ENCODE measurements at places on chromosomes 3 and 15.
A peak's percentile ranks its signal among the peaks of the same experiment; 100 is the strongest.

DNA sequence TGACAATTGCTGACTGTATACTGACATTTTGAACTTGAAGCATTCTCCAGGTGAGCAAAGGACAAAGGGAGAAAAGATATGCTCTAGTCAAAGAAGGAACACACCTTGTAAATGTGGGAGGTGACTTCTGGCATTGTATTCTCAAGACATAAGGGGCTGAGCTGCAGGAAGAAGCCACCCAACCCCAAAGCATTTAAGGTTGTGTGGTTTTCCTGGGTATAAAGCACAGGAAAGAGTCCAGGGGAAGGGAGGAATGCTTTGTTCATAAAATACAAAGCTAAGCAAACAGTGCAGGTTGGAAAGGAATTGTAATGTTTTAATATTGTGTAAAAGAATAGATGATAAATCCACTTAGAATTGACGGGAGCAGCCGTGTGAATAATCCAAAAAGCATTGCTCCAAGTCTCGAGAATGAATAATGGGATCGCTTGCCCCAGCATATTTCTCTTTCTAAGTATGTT lies 102.4 kb upstream of the LRIG1 start:
- no peak for DNase-seq

DNA sequence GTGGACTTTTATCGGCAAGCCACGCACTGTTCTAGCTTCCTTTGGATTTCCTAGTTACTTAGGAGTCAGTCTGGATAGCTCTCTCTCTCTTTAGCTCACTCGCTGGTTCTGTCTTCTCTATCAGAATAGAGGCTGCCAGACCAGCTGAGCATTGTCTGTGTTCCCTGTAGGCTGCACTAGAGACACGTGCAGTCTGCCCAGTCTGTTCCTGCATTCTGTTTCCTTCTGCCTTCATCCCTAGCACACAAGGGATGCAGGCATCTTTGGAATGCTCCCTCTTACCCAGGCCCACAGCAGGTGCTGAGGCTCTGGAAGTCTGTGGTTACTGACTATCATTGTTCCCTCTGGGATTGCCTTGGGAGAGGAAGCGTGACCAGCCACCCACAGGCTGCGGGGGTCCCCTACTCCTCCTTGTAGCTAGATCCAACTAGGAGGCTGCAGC lies 322.8 kb downstream of the ZNF621 start:
- no peak for DNase-seq

GRCh38 chr15:73165844-73166243 lies 113.6 kb downstream of the NEO1 start:
- DNase-seq = no peak

GRCh38 chr3:179962629-179963387 lies 73.9 kb downstream of the PEX5L start:
- no peak for DNase-seq

DNA sequence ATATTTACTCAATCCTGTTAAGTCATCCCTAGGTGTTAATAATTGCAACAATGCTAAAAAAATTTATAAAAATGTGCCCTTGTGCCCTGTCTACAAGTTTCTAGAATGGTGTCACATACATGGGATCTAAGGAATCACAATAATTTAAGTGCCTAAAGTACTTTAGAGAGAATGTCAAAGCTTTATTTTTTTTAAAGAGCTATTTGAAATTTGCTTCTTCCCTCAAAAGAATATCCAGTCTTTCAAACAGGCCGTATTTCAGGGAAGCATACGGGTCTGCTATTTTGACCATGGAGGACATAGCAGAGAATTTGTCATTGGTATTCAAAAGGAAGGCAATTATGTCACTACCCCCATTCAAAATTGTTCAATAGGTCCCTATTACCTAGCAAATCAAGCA lies 29.7 kb downstream of the MEIS2 start:
- no peak for DNase-seq

- no peak for DNase-seq
Measured at GRCh38 chr15:80405554-80405850, 1.3 kb downstream of the ARNT2 start.

DNA sequence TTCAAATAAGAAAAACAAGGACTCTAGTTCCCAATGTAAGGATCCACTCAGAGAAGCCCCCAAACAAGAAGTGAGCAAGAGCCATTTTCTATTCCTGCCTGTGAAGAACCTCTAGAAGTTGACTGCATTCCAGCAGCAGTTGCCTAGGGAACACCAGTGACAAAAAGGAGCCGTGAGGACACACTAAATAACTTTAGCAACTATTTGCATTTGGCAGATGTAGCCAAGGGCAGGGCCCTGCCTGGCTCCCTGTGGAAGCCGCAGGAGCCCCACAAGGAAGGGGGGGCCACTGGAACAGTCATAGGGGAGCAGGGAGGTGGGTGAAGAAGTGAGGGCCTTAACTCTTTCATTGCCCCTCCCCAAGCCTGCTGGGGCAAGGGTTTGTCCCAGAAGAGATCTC lies 470.2 kb upstream of the PROK2 start:
- DNase-seq = no peak

- peak; percentile 89 for DNase-seq
Measured at GRCh38 chr3:43105596-43106292, at the start of gene POMGNT2. Gene POMGNT2 (minus strand): TSS chr3:43106079. CDS start chr3:43081431, 24,648 bp downstream.

DNA sequence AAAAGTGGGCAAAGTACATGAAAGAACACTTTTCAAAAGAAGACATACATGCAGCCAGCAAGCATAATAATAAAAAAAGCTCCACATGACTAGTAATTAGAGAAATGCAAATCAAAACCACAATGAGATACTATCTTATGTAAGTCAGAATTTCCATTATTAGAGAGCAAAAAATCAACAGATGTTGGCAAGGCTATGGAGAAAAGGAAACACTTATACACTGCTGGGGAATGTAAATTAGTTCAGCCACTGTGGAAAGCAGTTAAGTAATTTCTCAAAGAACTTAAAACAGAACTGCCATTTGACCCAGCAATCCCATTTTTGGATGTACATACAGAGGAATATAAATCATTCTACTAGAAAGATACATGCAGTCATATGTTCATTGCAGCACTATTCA lies 360.7 kb downstream of the NSUN3 start:
- DNase-seq = no peak

GRCh38 chr3:172965256-172965655 lies 175.8 kb downstream of the SPATA16 start:
- no peak for DNase-seq

DNA sequence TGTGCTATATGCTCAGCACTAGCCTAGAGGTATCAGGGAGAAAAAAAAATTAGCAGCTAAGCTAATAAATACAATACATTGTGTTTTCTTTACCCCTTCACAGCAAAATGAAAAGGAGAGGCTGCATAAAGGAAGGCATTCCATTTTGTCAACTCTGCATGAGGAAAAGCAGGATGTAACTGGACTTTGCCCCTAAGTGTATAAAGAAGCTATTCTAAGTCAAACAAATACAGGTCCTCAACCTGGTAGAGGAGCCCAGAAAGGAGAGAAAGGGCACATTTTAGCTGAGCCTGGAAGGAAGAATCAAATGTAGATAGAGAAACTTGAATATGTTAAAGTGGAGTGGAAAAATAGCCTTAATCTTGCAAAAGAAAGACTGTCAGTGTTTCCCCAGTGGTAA lies 89.0 kb upstream of the SPRED1 start:
- no peak for DNase-seq

- no peak for DNase-seq
Measured at GRCh38 chr3:130960139-130960795, 66.4 kb downstream of the ASTE1 start.

GRCh38 chr15:39247574-39247973 lies 333.3 kb upstream of the THBS1 start:
- DNase-seq = no peak

DNA sequence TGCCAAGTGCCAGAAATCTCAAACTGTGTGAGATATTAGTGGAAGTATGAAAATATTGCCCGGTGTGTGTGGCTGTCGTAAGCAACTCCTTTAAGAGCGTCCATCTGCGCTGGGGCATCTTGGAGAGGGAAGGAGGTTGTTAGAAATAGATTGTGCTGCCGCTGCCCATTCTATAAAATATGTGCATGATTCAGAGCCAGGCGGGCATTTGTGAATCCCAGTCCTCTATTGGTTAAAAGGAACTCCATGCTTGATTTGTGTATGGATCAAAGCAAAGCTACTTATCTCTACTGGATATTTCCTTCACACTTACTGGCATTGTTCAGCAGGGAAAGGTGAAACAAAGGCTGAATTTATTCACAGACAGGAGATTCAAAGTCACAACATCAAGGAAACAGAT lies 89.6 kb upstream of the SNRK start:
- no peak for DNase-seq

DNA sequence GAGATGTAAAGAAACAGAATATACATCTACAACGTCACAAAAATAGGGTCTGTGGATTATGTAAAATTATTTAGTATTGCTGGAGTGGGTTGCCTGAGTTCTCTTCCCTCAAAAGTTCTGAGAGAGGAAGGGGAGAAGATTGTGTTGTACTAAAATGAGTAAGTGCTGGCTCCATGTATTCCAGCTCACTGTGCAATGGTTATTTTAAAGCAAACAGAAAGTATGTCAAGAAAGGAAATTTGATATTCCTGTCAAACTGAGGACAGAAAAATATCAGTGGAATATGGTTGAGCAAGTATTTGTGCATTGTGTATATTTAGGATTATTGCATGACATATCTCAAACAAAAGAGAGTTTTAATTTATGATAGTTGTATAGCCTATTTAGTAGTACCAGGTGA lies 2.2 kb downstream of the TRPC1 start:
- DNase-seq = no peak

GRCh38 chr3:156090126-156090525 lies 30.3 kb upstream of the KCNAB1 start:
- no peak for DNase-seq

- no peak for DNase-seq
Measured at GRCh38 chr15:63907521-63907920, 73.8 kb upstream of the HERC1 start.

DNA sequence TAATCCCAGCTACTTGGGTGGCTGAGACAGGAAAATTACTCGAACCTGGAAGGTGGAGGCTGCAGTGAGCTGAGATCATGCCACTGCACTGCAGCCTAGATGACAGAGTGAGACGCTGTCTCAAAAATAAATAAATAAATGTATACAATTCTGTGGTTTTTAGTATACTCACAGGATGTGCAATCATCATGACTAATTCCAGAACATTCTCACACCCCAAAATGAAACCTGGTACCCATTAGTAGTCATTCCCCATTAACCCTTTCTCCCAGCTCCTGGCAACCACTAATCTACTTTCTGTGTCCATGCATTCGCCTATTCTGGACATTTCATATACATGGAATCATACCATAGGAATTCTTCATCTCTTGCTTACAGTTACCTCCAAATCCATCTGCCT lies 44.5 kb downstream of the LRRFIP2 start:
- peak; percentile 12 for DNase-seq

GRCh38 chr3:140399871-140400270 lies 278.0 kb upstream of the TRIM42 start:
- DNase-seq = no peak

- DNase-seq = no peak
Measured at GRCh38 chr15:35827911-35828310, 281.9 kb upstream of the DPH6 start.

DNA sequence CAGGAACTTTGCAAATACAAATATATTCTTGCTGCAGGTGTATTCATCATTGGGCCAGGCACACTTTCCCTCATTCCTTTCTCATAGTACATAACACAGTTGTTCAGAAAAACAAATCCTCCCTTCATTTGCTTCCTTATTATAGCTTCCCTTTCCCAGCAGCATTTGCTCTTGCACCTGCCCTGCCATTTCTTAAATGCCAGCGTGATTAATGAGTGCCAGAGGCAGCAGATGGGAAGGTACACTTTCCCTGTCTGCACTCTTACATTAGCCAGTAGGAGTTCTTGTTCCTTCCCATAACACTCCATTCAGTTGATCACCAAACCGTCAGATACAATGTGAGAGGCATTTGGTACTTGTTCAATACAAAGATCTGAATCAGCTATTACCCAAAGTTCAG lies 128.5 kb upstream of the GAP43 start:
- no peak for DNase-seq

DNA sequence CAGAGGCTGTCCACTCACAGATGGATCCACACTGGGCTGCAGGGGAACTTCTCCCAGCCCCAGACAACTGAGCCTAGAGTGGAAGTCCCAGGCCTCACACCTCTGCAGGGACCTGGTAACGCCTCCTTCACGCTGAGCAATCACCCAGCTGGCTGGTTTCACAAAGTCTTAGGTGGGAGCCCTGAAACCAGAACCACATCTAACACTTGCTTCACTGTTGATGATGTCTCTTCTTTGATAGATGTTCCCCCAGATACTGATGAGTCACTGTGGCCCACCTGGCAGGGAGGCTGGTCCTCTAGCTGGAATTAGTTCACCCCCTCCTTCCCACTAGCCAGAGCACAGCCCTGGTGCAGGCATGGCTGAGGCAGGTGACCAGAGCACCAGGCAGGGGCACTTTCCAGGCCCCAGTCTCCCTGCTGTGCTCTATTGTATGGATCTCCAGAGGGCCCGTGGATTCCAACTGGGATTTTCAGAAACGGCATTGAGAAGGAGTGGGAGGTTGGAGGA lies 33.5 kb downstream of the MYL3 start:
- DNase-seq = peak; percentile 59

DNA sequence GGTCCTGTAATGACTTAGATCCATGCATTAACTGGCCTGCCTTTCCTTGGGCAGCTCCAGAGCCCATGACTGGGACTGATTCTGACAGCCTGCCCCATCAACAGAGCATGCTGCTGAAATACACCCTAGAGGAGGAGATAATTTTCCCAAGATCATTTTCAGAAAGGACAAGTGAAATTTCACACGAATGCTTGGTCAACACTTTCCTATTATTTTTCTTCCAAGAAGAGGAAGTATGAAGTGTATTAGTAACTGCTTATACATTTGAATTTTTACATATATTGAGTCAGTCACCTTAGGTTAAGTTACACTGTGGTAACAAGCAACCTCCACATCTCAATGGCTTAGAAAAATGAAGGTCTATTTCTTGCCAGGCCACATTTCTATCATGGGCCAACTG lies 9.7 kb upstream of the NMNAT3 start:
- DNase-seq = no peak

- peak; percentile 77 for DNase-seq
Measured at GRCh38 chr3:187741403-187742350, 3.6 kb downstream of the BCL6 start.

DNA sequence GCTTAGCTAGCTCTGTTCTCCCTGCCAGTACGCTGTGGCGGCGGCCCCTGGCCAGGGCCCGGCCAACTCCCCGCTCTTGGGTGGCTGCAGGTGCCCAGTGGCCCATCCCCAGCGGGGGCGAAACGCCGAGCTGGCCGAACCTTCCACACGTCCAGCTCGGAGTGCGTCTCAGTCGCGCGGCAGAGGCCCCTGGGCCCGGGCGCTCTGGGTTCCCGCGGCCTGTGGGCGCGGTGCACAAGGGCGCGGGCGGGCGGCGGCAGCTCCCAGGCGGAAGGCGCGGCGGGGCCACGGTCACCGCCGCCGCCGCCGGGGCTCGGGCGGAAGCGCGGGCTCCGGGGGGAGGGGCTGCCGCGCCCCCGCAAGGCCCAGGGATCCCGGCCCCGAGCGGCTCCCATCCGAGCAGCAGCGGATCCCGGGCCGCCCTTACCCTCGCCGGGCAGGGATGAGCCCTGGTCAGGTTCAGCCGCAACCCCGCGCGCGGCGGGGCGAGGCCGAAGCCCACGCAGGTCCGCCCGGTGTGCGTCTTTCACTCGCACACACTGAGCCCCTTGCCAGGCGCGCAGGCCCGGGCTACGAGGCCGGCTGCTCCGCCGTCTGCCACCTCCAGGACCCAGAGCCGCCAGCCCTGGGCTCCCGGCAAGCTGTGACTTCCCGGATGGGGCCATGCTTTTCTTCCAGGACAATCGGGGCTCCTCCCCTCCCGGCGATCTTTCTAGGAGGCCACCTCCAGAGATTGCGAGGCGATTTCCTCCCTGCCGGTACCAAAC lies 54.2 kb downstream of the CCDC54 start:
- peak; percentile 66 for DNase-seq
